Activated T-helper 17 cell treated with anti-CD3 and anti-CD28 coated beads, Interleukin-2, amount 50 U/mL, for 72 hours (primary cell): ENCODE measurements at places on chromosomes 1 and 21. TPM values are rescaled to one million over a fixed set of nuclear protein-coding genes. Genes with fewer than 3 reads are reported as not detected.

DNA sequence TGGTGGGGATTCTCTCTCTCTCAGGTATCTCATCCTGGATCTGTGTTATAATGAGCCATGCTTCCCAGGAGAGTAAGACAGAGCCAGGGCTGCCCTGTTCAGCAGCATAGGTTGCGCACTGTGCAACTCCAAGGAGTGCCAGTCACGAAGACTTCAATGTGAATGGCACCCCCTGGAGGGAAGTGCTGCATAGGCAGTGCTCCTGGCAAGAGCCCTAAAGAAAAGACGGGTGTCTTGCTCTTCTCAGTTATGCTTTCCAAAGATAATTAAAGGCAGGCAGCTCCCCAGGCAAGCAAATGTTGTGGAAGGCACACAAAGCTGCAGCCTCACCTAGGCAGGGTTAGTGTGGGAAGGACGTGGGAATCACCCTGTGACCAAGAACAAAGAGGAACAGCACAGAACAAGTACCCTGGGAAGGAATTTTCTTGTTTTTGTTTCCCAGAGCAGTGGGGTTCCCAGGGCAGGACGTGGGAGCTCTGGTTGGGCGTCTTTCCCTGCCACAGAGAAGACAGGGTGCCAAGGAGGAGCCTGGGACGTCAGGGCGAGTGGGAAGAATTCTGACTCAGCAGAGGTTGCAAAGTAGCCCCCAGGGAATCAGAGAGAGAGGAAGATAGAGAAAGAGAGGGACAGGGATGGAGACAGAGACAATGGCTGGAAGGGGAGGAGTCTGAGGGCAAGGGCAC lies 120.9 kb downstream of the KCNN3 start:
- ATAC-seq = peak; percentile 23

DNA sequence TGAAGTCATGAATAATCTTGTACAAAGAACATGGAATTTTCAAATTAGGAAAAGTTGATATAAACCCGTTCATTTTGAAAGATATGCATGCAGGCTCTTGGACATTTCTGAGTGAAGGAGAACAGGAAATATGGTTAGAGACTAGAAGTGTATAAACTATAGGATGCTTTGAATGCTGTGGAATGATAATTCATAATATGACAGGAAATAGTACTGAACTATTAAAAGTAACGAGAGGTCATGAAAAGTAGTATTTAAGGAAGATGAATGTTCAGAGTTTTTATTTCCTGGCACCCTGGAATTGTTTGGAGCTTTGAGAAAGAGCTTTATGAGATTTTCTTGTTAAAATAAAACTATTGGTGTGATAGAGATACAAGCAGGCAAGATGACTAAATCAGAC lies 18.7 kb upstream of the CRB1 start:
- ATAC-seq = no peak

GRCh38 chr1:30911059-30911954 lies 2.7 kb upstream of the SDC3 start:
- ATAC-seq = peak; percentile 70

- ATAC-seq = no peak
Observed at GRCh38 chr1:245578771-245579170, 424.0 kb downstream of the KIF26B start.

DNA sequence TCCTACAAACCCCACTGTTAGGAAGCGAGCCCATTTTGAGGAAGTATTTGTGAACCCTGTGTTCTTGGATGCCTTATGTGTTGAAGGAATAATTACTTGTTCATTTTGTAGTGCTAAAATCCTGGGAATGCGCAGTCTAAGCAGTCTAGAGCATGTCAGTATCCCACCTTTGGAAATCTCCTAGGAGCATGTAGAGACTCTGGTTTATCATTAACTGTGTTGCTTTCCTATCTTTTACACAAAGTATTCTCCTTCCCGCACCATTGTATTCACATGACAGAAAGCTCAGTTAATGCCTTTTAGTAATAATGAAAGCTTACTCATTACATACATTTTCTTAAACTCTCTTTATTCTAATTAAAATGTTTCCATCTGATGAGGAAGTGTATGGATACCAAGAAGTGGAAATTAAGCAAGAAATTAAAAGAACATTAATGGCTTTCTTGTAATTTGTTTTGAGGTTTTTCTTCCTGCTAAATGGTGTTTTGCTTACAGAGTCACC lies 99.4 kb downstream of the CAMTA1 start:
- peak; percentile 44 for ATAC-seq

DNA sequence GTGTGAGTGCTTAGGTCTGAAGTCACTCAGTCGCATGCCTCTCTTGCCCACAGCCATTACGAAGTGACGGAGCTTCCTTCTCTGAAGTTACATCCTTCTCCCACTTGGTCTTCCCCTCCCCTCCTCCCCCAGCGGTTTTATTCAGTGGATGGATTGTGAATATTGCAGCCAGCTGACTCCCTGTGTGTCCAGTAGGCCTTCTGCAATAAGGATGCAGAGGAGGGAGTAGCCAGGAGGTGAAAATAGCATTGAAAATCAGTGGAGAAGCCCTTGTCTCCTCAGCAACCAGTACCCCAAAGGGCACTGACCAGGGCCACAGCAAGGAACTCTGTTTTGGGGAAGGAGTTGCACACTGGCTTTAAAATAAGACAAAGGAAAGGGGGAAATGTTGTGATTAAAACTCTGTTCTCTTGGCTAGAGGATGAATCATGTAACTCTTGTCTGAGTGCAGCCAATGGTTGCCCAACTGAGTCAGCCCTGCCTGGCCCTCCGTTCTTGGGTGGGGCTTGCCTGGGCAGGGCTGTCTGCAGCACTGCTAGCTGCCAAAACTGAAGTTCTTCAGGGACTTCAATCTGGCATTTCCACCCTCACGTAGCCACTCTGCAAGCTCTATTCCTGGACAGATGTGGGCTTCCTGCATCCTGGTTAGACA lies 4.3 kb downstream of the S100A10 start:
- peak; percentile 66 for ATAC-seq

DNA sequence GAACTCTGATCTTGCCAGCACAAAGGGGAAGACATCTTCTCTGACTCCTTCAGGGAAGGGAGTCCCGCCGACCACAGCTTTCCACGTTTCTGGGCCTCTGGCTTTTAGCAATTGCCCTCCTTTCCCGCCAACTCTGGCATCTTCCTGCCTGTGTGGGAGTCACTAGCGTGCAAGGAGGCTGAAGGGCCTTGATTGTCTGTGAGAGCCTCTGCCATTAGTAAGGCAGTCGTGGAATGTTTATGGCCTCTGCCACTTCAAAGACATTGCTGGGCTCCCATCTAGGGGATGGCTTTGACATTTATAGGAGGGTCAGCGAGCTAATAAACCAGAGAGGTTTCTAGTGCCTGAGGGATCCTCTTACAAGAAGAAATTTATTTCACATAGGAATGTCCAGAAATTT lies 14.3 kb upstream of the PROK1 start:
- ATAC-seq = no peak

DNA sequence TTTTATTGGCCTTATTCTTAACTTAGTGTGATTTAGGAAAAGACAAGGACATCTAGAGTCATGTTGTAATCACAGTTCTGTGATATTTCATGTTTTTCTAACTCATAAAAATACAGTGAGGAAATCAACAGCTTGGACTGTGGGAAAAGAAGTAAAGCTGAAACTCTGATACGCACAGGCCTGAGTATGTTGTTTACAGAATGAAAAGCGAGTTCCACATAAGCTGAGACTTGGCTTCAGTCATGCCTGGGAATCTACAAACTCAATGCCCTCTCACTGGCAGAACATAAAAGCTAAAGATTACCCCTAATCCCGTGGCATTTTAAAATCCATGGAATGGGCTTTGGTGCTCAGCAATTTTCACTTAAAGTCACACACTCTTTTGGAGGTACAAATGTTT lies 23.6 kb upstream of the ATP5PO start:
- ATAC-seq = no peak

DNA sequence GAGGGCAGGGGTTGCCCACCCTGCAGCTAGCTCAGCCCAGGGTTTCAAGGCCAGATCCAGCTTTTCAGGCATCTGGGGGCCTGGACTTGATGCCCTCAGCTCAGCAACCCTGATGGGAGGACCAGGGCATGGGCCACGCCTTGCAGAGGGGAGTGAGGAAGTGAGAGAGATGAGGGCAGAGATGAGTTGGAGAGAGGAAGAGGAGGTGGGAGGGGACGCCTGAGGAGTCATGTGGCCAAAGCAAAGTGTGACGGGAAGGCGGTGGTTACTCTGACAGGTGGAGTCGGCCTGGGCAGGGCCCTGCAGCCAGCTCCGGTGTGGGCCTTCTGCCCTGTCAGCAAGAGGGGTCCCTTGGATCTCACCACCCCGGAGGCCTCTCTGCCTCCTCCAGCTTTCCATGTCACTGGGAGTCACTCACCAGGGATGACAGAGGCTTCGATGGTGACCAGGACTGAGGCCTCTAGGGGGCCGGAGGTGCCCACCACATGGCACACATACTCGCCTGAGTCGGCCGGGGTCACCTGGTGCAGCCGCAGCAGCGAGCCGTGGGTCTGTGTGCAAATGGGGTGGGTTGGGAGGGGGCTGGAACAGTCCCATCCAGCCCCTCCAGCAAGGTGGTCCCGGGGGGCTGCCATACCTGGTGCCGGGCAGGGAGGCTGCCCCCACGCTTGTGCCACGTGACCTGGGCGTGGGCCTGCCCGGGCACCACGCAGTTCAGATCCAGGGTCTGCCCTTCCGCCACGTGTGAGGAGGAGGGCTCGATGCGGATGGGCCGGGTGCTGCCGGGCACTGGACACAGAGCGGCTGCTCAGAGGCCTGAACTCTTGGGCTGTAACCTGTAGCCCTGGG lies 40.4 kb downstream of the LDLRAD2 start:
- peak; percentile 66 for ATAC-seq

DNA sequence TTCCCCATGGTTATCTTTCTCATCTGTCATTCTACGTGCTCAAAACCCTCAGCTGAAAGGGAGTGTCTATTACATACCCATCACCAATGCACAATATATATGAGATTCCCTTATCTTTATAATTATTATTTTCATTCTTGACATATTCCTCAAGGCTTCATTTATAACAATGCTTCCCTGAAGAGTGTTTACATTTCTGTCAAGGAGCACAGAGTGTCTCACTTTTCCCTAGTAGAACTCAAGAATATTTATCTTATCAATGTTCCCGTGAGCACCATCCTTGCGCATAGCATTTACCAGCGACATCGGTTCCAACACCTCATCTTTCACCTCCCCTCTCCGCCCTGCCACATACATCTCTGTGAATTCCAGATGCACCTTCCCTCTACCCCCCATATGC lies 250.6 kb downstream of the PLA2G4A start:
- no peak for ATAC-seq

DNA sequence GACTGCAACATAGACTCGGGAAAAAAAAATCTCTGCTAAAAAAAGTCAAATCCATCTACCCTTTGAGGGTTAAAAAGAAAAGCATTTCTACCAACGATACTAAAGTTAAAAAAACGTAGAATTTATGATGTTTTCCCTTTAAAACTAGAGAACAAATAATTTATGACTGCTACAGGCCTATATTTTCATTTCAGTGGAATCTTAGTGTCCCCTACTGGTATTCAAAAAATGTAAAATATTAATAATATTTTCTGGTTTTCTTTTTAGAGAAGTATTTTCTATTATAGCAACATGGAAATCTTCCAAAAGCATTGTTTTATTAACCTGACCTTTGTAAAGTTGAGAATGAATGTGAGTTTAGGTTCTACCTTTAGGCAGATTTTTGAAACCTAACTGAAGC lies 1582.2 kb downstream of the MRPL39 start:
- no peak for ATAC-seq

- ATAC-seq = no peak
Observed at GRCh38 chr1:10958614-10959013, 53.8 kb upstream of the TARDBP start.

DNA sequence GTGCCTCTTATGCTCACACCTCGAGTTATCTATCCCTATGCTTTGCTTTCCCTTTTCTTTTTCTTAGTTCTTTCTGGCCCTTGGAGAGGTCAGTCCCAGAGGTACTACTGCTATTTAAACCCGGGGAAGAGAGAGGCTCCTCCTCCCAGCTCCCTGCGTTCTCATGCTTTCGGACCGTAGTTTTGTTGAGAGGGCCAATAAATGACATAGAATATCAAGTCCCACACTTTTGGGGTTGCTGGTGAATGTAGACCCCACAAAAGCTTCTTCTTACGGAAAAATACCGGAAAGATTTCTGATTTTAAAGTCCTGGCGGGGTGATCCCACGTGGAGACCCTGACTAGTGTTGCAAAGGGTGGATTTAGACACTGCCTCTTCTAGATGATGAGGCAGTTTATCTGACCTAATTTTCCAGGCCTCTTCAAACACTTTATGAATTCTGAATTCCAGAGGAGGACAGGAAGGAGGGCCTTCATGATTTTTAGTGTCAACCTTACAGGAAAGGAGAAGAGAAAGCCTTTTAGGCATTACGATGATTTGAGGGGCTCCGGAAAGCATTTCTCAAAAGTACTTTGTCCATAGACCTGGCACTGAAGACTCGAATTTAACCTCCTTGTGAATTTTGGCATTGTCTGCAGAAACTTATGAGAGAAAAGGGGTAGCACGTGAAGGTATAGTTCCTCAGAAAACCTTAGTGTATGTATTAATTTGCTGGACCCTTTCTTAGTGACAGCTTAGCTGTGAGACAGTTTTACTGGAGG lies 694 bp downstream of the TMEM167B start:
- peak; percentile 61 for ATAC-seq

DNA sequence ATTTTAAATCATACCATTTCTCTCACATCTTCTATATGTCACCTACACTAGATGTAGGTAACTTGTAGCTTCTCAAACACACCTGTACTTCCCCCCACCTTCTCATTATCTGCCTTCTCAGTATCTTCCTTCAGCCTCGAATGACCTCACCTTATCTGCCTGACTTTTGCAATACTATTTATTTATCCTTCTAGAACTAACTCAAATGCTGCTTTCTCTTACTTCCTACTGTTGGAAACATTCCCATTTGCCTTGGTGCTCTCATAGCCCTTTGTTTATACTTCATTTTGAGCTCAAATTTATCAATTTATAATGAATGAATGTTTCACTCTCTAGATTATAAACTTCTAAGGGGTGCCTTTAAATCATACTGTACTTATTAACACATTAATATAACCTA lies 50.4 kb upstream of the KIAA1614 start:
- ATAC-seq = no peak

DIO1 gene
- total RNA-seq = not detected

DENND2D gene
- 146 TPM for total RNA-seq

TMEM50B gene
- 20.0 TPM for total RNA-seq

ADGRL2 gene
- not detected for total RNA-seq

LYPD8 gene
- not detected for total RNA-seq

KCNE2 gene
- not detected for total RNA-seq

GSTM5 gene
- not detected for total RNA-seq

ADGRB2 gene
- 0.24 TPM for total RNA-seq

OR2L5 gene
- total RNA-seq = not detected

RGS1 gene
- total RNA-seq = 151 TPM

KCNA2 gene
- 4.7 TPM for total RNA-seq
